Activated CD8-positive, alpha-beta memory T cell treated with anti-CD3 and anti-CD28 coated beads for 4 hours (primary cell): ENCODE measurements at places on chromosomes 16 and 17.

GRCh38 chr16:29737713-29738112 is 8.1 kb downstream of the C16orf54 start:
- no peak for DNase-seq

DNA sequence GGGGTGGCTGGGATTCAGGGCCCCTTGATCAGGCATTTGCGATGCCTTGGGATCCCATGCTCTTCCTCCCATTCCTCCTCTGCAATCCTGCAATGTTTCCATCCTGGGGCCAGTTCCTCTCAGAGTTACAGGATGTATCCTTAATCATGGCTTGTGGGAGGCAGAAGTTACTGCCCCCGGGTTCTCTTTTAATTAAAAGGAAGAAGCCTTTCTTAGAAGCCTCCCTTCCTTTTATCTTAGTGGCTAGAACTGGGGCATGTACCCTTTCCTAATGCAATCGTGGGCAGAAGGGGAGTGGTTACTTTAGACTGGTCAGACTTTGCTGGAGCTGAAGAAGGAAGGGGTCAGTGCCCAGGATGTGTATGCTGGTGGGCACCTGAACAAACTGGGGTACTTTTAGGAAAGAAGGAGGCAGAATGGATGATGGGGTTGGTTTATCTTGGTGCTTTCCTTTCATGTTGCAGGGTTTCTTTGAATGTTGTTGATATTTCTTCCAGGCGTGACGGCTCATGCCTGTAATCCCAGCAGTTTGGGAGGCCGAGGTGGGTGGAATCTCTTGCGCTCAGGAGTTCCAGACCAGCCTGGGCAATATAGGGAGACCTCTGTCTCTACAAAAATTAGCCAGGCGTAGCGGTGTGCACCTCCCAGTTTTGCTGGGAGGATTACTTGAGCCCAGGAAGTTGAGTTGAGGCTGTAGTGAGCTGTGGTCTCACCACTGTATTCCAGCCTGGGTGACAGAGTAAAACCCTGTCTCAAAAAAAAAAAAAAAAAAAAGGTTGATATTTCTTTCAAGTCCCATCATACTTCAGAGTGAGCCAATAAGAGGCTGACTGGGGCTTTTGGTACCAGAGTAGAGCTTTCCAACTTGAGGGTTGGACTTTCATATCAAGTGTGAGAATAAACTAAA is 13.2 kb upstream of the SPN start:
- no peak for DNase-seq

DNA sequence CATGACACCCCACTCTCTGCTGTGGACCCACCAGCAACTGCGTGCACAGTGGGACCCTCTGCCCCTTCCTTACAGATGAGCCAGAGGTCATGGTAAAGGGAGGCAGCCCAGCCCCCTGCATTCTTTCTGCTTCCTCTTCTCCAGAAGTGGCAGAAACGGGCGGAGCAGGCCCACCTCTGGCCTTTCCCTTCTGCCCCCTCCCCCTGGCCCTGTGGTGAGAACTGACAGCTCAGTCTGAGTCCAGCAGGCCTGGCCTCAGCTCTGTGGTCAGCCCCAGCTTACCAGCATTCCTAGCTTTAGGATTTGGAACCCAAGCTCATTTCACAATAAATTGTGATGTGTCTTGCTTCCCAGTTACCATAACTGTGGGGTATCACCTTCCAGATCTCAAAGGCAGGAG is 4.8 kb upstream of the ANKRD11 start:
- DNase-seq, result no peak

DNA sequence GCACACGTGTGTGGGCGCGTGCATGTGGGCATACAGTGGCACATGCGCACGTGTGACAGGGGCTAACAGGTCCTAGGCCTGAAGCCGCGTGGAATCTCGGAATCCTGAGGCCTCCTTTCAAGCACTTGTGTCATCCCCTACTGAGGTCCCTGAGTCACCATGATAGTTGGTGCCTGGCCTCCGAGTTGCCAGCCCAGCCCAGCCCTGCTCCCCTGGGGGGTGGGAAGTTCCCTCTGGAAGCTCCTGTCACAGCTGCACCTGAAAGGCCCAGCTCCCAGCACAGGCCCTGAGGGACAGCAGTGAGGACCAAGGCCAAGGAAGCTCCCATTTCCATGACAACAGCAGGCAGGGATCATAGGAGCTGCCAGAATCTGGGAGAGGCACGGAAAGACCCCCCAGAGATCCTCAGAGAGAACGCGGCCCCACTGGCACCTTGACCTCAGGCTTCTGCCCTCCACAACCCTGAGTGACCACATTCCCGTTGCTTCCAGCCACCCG is 35.4 kb upstream of the ENPP7 start:
- DNase-seq, result no peak

- DNase-seq, result no peak
These were observed 296.7 kb upstream of the FOXF1 start for GRCh38 chr16:86213437-86214205.

GRCh38 chr16:17519101-17519955 is 48.6 kb upstream of the XYLT1 start:
- DNase-seq, result no peak

DNA sequence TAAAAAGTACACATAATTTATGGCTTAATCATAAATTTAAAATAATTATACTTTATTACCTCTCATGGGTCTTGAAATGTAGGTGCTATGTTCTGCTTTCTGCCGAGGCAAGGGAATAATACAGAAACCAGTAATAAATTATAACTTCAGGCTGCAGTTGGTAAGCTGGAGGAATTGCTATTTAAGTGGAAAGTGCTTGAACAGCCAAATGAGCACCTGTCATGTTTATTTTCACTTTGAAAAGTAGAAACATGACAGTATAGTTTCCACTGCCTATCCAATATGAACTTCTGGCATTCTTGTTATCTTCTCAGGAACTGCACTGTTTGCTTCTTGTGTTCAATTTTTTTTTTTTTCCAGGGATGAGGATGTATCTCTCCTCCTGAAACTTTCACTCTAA is 146.0 kb downstream of the FTO start:
- no peak for DNase-seq

DNA sequence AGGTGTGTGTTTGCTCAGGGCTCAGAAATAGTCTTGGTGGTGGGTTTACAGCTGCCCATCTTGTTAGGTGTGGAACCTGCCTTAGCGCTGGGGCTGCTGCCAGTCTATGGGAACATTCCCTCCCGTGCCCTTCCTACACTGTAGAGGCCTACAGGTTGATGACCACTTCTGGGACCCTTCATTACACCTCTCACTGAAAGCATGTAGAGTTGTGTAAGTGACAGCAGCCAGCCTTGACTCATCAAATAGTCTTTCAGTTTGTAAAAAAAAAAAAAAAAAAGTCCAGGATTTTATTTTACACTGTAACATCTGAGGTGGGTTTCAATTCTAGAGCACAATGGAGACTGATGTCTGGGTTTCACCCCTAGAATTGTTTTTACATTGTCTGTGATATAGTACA is 193.9 kb downstream of the SPECC1 start:
- DNase-seq, result no peak

- no peak for DNase-seq
These were observed 4.9 kb downstream of the CD300A start for GRCh38 chr17:74471341-74471740.

DNA sequence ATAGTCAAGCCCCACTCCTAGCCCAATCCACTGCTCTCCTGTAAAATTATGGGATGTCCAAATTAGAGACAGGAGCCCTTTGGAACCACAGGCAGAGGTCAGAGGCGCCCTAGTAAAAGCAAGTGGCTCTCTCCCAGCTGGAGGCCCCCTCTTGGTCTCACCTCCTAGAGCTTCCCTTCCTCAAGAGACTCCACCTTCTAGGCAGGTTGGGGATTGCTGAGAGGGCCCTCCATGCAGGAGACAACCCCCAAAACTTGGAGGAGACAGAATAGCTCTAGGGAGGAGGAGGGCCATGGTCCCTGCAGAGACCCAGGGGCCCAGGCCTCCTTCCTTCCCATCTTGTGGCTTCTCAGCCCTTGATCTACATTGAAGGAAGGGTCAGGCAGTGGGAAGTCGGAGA is 29.4 kb downstream of the NEUROD2 start:
- DNase-seq, result no peak

GRCh38 chr16:85557971-85558657 is 55.0 kb upstream of the GSE1 start:
- no peak for DNase-seq

GRCh38 chr17:72110231-72110941 is 10.4 kb upstream of the SOX9 start:
- DNase-seq, result no peak

DNA sequence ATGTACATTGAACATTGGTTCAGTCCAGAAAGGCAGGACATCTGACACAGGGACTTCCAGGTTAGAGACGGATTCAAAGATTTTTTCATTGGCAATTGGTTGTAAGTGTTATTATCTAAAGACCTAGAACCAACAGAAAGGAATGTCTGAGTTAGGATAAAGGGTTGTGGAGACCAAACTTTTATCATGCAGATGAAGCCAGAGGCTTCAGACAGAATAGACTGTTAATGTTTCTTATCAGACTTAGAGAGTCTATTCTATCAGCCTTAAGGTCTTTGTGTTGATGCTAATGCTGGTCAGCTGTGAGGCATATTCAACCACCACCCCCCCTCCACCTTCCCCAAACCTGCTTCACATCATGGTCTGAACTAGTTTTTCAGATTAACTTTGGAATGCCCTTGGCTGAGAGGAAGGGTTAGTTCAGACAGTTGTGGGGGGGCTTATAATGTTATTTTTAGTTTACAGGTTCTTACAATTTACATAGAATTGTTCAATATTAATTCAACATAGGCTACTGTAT is 2.1 kb upstream of the ITGB3 start:
- DNase-seq, result no peak

DNA sequence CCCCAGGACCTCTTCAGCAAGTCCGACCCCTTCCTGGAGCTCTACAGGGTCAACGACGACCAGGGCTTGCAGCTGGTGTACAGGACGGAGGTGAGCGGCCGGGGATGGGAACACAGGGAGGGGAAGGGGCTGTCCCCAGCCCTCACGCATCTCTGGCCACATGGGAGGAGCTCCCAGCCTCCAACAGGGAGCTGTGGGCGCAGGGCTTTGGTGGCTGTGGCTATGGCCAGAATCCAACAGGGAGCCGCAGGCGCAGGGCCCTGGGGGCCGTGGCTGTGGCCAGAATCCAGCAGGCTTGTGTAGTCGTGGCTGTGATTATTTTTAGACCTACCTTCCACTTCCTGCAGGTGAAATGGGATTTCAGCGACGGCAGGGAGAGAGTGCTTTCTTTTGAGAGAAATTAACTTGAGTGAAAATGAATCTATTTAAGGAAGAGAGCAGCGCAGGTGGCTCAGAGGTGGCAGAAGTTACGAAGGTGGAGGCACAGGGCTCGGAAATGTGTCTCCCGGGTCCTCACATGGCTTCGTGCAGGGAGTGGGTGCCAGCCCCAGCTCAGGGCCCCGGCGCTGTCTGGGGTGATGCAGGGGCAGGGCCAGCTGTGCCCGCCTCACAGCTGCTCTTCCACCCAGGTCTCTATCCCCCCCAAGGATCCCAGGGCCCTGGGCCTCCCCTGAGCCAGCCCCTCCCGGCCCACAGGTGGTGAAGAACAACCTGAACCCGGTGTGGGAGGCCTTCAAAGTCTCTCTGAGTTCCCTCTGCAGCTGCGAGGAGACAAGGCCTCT is 9.4 kb downstream of the CPNE7 start:
- no peak for DNase-seq

DNA sequence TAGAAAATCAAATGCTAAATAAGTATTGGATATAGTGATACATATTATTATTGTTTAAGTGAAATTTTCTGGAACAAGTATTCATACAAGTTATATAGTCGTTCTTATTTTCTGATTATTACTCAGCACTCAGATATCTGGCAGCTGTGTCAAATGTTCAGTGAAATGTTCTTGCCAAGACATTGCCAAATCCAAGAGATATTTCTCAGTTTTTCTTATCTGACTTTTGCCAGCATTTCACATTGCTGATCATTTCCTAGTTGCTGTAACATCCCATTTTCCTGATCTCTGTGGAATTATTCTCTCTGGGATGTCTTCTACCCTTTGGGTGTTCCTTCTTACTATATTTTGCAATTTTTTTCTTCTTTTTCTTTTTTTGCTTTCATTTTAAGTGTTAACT is 262.3 kb downstream of the KIF2B start:
- no peak for DNase-seq

DNA sequence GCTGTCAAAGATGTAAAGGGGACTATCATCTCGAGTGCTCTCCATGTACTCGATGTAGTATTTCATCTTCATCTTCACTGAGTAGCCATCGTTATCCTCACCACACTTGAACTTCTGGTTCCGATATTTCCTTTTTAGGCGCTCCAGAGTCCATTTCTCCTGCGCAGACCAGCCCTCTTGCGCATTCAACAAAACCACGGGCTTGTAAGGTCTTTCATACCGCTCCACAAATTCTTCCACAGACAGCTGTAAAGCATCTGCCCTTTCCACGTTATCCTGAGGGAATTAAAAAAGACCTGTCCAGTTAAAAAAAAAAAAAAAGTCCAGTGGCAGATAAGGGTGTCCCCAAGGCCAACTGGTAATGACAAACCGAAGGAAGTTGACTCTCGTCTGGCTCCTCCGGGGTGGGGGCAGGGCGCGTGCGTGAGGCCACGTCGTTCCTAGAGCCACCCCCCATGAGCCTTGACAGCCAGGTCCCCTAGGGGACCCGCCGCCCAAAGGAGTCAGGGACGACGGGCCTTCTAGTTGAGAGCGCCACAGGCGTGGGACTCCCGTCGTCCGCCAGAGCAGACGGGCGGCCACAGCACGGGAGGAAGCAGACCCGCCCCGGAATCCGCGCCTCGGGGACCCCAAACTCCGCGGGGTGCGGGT is 701 bp downstream of the JMJD6 start:
- peak; percentile 55 for DNase-seq

- no peak for DNase-seq
These were observed 29.7 kb downstream of the NACA2 start for GRCh38 chr17:61561354-61561753.

DNA sequence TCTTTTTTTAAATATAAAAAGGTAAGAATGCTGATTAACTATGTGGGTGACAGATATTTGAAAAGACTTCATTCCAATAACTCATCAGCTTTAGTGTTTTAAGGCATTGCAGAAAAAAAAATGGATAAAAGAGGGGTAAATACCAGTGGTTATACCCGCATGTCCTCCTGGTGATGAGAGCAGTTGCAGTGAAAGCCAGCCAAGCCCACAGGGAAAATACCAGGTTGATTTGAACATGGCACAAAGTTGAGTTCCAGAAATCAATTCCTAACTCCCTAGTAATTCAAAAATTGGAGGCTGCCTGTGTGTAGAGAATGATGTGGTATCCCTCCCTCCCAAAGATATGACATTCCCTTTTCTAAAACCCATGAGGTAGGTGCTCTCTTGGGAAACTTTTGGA is 453.2 kb upstream of the SOX9 start:
- no peak for DNase-seq

GRCh38 chr17:64413513-64413912 is 22.9 kb upstream of the PECAM1 start:
- no peak for DNase-seq

DNA sequence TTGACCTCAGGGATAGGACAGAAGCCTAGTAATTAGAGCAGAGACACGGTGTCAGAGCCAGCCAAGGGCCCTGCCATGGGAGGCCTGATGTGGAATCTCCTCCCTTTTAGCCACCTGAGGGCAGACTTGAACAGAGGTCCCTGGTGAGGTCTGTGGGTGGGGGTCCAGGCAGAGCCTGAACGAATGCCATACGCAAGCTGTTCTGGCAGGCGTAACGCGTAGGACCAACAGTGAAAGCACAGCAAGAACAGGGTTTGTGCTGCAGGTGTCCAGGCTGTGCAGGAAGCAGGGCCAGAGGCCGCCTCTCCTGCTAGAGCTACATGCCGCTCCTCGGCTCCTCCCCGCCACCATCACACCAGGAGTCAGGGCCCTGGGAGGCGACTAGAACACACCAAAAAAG is 81.9 kb upstream of the TBX2 start:
- no peak for DNase-seq

- no peak for DNase-seq
These were observed 14.7 kb upstream of the MPRIP start for GRCh38 chr17:17027442-17028058.
